ENCODE measurements at places on chromosomes 6 and 20.

GRCh38 chr6:38020593-38020992 lies 201.1 kb downstream of the ZFAND3 start:
- DNase-seq: peak; percentile 47

DNA sequence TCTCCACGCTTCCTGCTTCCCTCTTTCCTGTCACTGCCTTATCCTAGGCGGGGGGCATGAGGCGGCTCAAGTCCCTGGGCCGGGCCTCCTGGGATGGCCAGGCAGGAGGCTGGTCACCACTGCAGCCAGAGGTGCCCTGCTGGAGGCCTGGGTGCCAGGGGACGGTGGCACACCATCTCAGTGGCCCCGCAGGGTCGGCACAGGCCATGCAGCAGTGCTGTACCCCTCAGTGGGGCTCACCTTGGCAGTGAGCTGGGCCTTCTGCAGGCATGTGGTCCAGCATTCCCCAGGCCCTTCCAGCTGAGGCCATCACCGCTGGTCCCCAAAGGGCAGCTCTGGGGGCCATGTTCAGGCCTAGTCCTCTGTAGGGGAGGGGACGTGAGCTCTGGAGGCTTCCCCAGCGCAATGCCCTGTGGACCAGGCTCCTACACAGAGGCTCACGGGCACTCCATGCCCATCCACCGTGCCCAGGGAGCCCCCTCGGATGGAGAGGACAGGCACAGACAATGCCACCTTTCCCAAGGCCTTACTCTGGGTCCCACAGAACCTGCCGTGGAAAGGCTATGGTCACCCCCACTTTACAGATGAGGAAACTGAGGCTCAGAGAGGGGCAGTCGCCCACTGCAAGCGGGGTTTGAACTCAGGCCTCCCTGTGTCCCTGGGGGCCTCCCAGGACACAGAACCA lies 123.8 kb downstream of the TAF4 start:
- no peak for DNase-seq

GRCh38 chr6:170471491-170471890 lies 81.6 kb downstream of the PSMB1 start:
- DNase-seq: no peak

DNA sequence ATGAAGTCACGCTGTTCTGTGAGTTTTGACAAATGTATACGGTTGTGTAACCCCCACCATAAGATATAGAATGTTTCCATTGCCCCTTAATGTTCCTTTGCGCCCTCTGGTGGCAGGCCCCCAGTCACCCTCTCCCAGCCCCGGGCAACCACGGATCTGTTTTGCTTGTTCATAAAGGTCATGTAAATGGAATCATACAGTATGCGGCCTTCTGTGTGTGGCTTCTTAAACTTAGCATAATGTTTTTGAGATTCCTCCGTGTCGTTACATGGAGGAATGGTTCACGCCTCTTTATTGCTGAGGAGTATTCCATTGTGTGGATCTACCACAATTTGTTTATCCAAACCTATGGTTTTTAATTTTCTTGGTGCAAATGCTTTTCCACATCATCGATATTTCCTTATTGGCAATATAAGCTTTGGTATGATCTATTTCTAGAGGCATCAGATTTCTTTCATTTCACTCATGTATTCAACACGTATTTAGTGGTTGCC lies 28.4 kb downstream of the LYRM2 start:
- DNase-seq: peak; percentile 1
